Stimulated activated CD8-positive, alpha-beta memory T cell treated with anti-CD3 and anti-CD28 coated beads, Interleukin-4, amount 100 ng/mL, for 1 hour (primary cell): ENCODE measurements at places on chromosomes 1 and 21.

GRCh38 chr21:18960306-18960705 lies 556.7 kb upstream of the TMPRSS15 start:
- DNase-seq, result no peak

- DNase-seq, result no peak
Observed at GRCh38 chr1:247113733-247114271, 9.6 kb upstream of the ZNF669 start.

GRCh38 chr1:36133484-36133883 lies 8.5 kb upstream of the COL8A2 start:
- DNase-seq, result no peak

GRCh38 chr1:215076322-215076721 lies 6.2 kb upstream of the KCNK2 start:
- no peak for DNase-seq

DNA sequence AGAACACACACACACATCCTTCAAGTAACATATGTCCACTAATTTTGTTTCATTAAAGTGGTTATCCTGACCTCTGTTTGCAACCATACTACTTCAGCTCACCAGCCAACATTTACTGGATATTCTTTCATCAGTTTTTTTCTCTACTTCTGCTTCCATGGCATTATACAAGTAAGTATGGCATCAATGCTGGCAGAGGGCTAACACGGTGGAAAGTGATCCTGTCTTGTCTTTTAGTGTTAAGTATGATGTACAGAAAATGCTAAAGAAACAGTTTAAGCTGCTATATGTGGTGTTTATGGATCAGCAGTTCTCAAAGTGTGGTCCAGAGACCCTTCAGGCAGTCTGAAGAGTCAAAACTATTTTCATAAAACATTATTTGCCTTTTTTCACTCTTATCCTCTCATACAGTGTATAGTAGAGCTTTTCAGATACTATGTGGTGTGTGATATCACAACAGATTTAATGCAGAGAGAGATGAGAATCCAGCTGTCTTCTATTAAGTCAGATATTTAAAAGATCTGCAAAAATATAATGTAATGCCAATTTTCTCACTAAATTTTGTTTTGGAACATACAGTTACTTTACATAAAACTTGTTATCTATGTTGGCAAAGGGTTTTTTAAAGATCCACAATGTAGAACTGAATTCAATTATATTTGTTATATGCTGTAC lies 46.6 kb downstream of the FOXJ3 start:
- no peak for DNase-seq

DNA sequence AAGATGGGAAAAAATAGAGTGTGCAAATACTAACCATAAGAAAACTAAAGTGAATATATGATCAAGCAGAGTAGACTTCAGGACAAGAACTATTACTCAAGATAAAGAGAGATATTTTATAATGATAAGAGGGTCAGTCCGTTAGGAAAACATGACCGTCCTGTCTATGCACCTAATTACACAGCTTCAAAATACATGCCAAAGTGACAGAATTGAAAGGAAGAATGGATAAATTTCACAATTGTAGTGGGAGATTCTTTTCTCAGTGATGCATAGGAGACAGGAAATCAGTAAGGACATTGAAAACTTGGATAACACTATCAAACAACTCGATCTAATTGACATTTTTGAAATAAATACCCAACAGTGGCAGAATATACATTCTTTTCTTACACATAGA lies 489.0 kb downstream of the CAMTA1 start:
- no peak for DNase-seq

DNA sequence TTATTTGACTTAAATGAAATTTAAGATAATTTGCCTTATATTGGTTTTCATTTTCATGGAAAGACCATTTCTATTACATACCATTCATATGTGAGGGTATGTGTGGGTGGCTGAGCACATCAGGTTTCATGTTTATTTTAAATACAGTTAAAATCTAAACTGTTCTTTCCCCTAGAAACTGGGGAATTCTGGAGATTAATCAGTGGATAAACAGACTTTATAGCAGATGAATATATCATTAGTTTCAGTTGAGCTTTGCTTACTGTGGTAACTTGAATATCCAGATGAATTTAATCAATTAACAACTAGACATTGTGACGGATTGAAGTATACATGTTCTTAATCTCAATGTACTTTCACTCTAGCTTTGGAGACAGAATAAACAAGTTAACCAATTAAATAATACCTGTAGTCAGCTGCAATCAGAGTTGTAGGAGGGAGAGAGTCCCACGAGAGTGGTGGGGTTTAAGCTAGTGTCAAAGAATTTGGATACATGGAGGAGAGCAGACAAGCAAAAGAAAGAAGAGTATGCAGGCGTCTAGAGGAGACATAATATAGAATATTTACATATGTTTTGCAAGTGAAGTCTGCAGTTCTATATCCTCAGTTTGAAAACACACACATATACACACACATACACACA lies 97.6 kb downstream of the PDE4B start:
- DNase-seq, result no peak

- no peak for DNase-seq
Observed at GRCh38 chr1:63362578-63362977, 4.8 kb upstream of the ALG6 start.

- DNase-seq, result no peak
Observed at GRCh38 chr1:156153362-156153761, at the start of gene SEMA4A. Gene SEMA4A, plus strand, starts transcription at chr1:156153585. Its CDS starts 994 bp downstream, at chr1:156154579.

GRCh38 chr1:54698346-54698745 lies 17.3 kb upstream of the TTC4 start:
- no peak for DNase-seq

- no peak for DNase-seq
Observed at GRCh38 chr1:89171067-89171438, 4.8 kb downstream of the GBP7 start.

GRCh38 chr1:47416319-47417169 lies 459 bp downstream of the FOXE3 start:
- DNase-seq, result no peak

- no peak for DNase-seq
Observed at GRCh38 chr1:31987135-31987619, 26.5 kb upstream of the KHDRBS1 start.

GRCh38 chr21:31879241-31879650 lies 6.4 kb downstream of the HUNK start:
- DNase-seq, result no peak

- no peak for DNase-seq
Observed at GRCh38 chr21:37367703-37368540, 1.3 kb downstream of the DYRK1A start.

DNA sequence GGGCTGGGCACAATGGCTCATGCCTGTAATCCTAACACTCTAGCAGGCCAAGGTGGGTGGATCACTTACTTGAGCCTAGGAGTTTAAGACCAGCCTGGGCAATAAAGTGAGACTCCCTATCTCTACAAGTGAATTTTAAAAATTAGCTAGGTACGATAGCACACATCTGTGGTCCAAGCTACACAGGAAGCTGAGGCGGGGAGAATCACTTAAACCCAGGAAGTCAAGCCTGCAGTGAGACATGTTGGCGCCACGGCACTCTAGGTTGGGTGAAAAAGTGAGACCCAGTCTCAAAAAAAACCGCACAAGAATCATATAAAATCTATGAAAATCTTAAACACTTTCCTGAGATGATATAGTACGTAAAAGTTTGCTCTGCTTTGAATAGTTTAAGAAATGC lies 30.2 kb downstream of the DBT start:
- no peak for DNase-seq

- no peak for DNase-seq
Observed at GRCh38 chr1:208218237-208219097, 25.7 kb downstream of the PLXNA2 start.

DNA sequence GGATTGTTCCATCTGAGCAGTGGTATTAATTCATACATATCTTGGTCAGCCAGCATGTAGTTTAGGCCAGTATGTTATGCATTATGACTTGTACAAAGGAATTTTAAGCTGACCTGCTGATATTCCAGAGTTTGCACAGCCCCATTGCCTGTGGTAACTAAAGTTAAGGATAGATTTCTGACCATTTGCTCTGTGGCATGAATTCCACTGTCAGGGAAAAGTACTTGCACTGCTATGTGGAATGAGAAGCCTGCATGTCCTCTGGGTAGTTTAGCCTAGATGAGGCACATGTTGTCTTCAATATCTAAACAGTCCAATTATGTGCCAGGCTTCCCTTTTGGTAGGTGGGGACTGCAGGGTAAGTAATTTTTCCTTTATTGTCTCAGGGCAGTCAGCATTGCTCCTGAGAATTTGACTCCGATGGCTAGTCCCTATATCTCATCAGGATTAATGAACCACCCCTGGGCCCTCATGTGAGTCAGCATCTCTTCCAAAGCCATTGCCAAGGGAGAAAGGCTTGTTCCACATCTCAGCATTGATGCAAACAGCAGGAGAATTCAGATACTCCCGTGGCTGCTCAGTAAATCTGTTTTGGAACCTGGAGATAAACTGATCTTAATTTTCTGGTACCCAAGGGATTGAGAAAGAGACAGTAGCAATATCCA lies 30.2 kb downstream of the NEK7 start:
- DNase-seq, result no peak

- DNase-seq, result no peak
Observed at GRCh38 chr1:198167436-198167934, 10.7 kb downstream of the NEK7 start.

DNA sequence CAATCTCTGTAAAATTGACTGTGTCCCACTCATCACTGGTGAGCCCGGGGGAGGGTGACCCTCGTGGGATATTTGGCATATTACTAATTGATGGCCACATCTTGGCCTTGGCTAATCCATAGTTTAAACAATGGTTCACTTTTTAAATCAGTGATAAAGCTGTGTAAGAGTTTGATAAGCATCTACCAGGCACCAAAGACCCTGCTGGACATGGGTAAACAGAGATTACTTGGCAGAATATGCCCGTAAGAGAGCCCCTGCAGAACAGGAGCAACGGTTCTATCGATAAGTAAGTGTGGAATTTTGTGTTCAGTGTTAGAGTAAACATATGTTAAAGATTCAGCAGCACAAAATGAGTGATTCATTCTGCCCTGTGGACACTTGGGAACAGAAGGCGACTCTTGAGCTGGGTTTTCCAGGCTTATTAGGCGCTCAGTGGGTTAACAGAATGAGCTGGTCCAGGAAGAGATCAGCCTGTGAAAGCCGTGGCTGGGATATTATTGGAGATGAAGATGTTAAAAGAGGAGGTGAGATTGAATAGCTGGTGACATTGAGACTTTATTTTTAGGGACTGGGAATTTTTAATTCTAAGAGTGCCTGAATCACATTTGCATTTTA lies 55.9 kb downstream of the CNST start:
- DNase-seq, result no peak

- no peak for DNase-seq
Observed at GRCh38 chr1:113369040-113369439, 21.3 kb upstream of the MAGI3 start.

DNA sequence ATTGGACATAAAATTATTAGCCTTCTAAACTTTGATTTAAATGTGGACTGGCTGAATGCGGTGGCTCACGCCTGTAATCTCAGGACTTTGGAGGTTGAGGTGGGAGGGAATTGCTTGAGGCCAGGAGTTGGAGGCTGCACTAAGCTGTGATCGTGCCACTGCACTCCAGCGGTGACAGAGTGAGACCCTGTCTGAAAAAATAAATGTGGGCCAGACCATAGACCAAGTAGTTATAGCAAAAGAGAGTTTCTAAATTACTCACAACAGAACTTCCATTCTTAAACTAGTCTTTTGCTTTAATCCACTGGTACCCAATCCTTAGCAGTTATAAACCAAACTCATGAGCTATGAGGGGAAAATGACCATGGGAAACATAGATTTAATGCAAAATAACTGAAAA lies 35.2 kb downstream of the RAP1A start:
- no peak for DNase-seq

DNA sequence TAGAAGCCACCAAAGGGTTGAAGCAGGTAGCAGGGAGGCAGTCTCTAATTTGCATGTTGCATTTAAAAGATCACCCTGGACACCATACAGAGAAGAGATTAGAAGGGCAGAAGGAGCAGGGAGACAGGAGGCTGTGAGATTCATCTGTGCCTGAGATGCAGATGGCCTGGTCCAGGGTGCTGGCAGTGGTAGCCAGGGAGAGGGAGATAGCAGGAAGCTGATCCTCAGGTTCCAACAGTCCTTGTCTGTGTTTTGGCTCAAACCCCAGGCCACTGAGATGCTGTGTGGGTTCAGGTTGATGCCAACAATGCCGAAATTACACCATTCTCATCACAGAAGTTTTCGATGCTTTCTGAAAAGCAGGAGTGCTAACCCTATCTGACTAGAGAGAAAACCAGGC lies 113.7 kb downstream of the KAZN start:
- DNase-seq, result no peak

DNA sequence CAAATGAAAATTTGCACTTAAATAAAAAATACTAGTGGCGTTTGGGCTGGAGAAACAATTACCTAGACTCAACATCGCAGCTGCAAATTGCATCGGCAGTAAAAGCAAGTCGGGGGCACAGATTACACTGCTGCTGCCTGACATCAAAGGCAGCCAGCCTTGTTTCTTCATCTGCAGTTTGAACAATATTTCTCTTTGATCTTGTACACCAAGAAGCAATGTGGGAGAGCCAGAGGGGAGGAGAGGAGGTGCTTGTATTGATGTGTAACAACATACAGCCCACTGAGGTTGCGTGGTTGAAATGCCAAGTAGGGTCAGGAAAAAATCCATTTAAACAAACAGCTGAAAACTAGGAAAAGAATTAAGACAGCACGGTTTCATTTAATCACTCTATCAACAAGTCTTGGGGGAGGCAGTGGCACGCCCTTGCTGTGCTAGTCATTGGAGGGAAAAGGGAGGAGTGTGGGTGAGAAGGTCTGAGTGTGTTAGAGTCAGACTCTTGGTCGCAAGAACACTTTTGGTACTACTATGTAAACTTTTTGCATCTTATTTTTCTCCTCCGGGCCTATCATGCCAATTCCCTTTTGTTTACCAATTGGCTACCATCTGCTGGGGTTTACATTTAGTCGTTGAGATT lies 456.5 kb downstream of the OMA1 start:
- no peak for DNase-seq

GRCh38 chr21:37073417-37074196 lies 553 bp downstream of the TTC3 start:
- peak; percentile 35 for DNase-seq

- no peak for DNase-seq
Observed at GRCh38 chr1:22959545-22960360, 12.9 kb downstream of the LACTBL1 start.

GRCh38 chr1:147377263-147378246 lies 135.1 kb downstream of the CHD1L start:
- no peak for DNase-seq
